ENCODE measurements at places on chromosomes 12 and 14.

DNA sequence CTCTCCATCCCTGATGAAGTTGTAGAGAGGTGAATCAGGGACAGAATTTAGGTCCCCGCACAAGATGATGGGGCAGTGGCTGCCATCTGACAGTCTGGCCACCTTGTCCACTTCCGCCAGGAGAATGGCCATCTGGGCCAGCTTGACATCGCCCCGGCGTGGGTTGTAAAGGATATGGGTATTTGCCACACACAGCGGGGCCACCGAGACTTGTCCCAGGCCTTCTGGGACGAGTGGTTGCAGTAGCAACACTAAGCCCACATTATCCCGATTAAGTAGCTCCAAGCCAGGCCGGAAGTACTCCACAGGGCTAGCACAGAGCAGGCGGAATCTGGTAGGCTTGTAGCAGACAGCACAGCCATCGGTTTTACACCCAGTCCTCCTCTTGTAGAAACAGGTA, 6.2 kb downstream of the ANGEL1 start:
- no peak for ATAC-seq

DNA sequence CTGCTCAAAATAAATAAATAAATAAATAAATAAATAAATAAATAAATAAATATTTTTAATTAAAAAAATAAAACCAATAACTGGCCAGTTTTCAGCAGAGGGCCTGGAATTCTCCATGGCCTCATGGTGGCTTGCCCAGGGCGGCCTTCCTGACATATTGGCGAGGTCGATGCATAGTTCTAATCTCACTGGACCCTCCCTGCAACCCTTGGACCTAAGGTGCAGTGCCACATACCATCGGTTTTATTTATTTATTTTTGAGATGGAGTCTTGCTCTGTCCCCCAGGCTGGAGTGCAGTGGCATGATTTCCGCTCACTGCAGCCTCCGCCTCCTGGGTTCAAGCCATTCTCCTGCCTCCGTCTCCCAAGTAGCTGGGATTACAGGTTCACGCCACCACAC, 3.9 kb upstream of the VSIG10 start:
- ATAC-seq: no peak

GRCh38 chr14:50001999-50002925, 109.4 kb downstream of the ARF6 start:
- ATAC-seq: peak; percentile 11

DNA sequence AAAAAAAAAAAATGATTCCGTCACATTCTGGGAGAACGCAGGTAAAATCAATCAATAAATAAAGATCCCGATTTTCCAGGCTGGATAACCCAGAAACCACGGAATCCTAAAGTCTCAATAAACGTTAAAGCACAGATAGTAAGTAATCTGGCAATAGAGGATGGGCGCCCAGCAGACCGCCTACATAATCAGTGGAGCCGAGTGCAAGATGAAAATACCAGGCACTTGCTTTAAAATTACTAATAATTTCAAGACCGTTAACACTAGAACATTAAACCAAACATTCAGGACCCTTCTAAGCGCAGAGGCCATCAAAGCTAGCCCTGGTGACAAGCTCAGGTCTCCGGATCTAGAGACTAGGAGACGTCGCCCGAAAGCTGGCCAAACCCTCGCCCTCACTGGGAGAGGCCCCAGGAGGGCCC, 1.2 kb upstream of the DCAF11 start:
- ATAC-seq: no peak

DNA sequence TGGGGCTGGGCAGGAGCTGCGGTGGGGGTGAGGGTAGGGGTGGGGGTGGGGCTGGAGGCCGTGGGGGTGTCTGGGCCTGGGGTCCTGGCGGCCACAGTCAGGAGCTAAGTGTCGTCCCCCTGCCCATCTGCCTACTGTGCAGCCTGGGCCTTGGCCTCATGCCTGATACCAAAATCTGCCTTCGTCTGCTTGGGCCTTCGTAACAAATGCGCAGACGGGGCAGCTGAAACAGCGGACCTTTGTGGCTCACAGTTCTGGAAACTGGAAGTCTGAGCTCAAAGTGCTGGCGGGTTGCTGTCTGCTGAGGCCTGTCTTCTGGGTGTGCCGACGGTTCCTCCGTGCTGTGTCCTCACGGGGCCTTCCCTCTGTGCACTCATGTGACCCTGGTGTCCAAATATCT, 61.7 kb downstream of the KIF26A start:
- ATAC-seq: no peak

DNA sequence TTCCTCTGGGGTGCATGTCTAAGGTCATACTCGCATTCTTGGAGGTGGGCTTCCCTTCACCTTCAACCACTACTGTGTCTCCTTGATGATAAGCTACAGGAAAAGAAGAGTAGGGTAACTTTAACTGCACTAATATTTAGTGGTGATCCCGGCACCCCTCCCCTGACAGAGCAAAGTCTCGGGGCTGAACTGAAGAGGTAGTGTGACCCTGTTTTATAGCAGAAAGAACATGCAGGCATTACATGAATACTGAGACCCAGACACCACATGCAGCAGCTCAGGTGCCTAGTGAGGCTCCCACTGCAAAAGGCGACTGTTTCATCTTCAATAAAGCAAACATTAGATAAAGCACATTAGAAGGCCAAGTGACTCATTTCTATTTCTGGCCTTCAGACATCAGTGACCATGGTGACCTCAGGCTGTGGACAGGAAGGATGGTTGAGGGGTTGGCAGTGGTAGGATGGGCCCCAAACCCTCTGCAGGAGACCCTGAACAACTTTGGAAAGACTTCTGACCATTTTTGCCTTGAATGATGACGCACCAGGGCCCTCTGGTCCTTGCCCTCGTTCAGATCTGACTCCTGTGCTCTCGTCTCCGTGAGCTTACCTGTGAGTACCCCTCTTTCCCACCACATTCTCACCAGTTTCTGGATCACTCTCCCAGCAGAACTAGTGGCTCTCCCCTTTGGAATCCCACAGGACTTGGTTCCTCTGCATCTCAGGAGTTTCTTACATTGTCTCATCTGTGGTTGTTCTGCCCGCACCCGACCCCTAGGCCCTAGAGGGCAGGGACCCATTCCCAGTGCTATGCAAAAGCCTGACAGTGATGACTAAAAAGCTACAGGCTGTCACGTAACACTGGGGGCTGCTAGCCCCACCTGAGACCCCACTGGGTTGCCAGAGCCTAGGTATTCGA, 23.8 kb upstream of the JPH4 start:
- no peak for ATAC-seq

DNA sequence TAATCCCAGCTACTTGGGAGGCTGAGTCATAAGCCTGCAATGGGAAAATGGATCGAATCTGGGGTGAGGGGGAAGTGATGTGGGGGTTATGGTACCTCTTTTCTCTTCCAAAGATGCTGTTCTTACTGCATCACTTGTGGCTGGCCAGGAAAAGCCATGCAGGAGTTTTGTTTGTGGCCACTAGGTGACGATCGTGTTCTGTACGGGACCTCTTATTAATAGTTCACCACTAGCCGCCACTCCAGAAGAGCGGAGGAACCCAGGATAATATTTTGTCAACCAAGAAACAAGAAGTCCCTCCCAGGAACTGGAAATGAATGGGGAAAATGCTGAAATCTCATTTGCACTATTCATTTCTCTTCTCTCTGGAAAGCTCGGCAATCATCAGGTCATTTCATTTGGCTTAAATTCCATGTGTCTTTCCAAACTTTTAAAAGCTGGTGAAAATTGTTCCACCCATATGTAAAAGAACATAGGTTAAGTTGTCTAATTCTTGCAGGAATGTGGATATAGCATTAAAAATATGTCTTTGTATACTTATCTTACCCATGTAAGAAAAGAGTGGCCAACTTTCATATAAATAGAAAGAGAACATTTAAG, 8.9 kb downstream of the GPR65 start:
- peak; percentile 55 for ATAC-seq

DNA sequence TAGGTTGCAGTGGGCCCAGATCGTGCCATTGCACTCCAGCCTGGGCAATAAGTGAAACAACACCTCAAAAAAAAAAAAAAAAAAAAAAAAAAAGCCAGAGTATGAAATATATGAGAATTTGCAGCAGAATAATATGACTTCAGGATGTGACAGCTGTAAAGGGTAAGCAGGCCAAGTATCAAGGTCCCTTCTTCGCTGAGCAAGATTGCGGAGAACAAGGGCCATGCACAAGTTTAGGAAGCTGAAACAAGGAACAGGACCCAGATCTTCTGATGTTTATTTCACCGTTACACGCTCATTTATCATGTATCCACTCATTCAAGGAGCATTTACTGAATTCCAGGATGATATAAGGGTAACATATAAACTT, 659 bp upstream of the FOXJ2 start:
- ATAC-seq: no peak

GRCh38 chr14:97299661-97300060, 502.5 kb downstream of the VRK1 start:
- ATAC-seq: no peak

- no peak for ATAC-seq
These were observed 114.2 kb downstream of the KCNK10 start for GRCh38 chr14:88208858-88209257.

All from activated CD4-positive, CD25-positive, alpha-beta regulatory T cell treated with anti-CD3 and anti-CD28 coated beads, Interleukin-2, amount 50 U/mL, for 24 hours (primary cell).